Peyer's patch (tissue), 4 donors: ENCODE measurements at places on chromosomes 7 and 10. TPM values are rescaled to one million over a fixed set of nuclear protein-coding genes. Genes with fewer than 3 reads are reported as not detected.

DEPP1 gene
- total RNA-seq = 96.0 TPM

SFMBT2 gene
- total RNA-seq = 2.6 TPM

TWIST1 gene
- 1.1 TPM for total RNA-seq

GRCh38 chr10:108204528-108205305 is 1040.2 kb upstream of the SORCS1 start:
- H3K36me3 ChIP-seq = no peaks in the 10 kb centered on the region
- H3K4me3 ChIP-seq = no peak overlapping the region
- no peaks in the 10 kb centered on the region for H3K4me1 ChIP-seq

DNA sequence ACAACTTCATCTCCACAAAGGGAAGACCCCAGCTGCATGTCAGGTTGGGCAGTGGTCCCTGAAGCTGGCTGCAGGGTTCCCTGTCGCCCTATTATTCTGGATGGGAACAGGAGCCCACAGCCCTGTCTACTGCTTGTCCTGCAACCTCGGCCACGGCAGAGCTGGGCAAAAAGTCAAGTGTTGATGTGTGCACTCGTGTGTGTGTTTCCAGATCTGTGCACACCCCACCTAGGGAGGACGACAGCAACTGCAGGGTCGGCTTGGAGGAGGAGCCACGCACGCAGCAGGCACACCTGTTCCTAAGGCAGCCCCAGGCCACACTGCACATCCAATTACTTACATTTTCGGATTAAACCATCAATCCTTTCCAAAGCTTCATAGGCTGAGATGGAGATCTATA is 23.6 kb downstream of the PITRM1 start:
- no peak overlapping the region for H3K4me3 ChIP-seq
- H3K4me1 ChIP-seq = no peaks in the 10 kb centered on the region
- H3K27me3 ChIP-seq = no peaks in the 10 kb centered on the region
- H3K27ac ChIP-seq = no peak overlapping the region
- H3K36me3 ChIP-seq = no peaks in the 10 kb centered on the region

DNA sequence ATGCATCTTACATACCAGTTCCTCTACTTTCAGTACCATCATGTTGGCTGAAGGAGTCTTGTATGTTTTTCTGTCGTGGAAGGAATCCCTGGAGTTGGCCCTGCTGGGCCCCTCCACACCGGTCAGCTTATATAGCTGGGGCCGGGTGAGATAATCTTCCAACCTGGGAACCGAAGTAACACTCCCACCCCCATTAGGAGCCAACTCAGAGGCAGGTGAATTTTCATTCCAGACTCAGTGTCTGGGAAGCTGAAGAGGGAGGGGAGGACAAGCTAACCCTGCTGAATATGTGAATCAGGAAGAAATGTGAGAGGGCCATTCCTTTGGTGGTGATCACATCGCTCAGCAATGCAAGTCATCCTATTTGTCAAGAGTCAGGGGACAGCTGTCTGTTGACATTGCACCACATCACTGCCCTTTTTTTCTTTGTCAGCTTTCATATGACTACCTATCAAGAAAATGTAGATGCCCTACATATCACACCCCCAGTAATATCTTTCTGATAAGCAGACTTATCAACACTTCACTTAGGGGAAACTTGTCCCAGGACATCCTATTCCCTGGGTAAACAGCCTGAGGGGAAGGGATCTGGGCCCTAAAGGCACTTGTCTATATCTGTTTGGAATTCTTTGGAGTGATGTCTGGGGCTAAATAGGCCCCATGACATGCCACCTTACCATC is at the start of gene ANKRD1:
Gene ANKRD1 (minus strand): TSS at position 102 of the 681 bp plus-strand sequence. CDS start 60 bp downstream, at position 42.
- no peak within 1 kb of the TSS for H3K27ac ChIP-seq
- H3K4me1 ChIP-seq = no peaks in the 10 kb centered on the region
- no peaks in the 10 kb centered on the region for H3K36me3 ChIP-seq
- H3K4me3 ChIP-seq = no peak within 1 kb of the TSS
- DNase-seq = no peak

DNA sequence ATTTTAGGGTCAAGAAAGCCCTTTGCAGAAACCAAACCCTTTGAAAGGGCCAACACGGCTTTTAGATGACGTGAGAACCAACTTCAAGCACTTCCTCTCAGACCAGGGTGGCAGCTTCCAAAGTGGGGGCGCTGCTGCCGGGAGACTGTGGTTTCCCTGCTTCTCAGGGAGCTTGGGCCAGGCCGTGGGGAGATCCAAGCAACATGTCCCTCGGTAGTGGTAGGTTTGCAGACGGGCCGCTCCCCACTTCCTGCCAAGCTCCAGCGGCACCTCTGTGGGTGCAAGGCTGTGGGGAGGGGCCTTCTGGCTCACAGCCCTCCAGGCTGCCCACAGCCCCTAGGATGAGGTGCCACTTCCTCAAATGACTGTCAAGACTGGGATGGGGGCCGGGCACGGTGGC is 132.4 kb downstream of the FAM53B start:
- peak overlapping the region; percentile 57 for H3K27ac ChIP-seq
- H3K4me3 ChIP-seq = no peak overlapping the region
- H3K36me3 ChIP-seq = peaks cover 7% of the 10 kb centered on the region
- DNase-seq = peak; percentile 73
- H3K27me3 ChIP-seq = no peaks in the 10 kb centered on the region

GRCh38 chr10:60607372-60607771 is 170.9 kb upstream of the CDK1 start:
- no peak overlapping the region for H3K4me3 ChIP-seq
- no peak for DNase-seq
- no peaks in the 10 kb centered on the region for H3K36me3 ChIP-seq
- no peaks in the 10 kb centered on the region for H3K4me1 ChIP-seq
- no peaks in the 10 kb centered on the region for H3K27me3 ChIP-seq
- no peak overlapping the region for H3K27ac ChIP-seq
